ENCODE measurements at places on chromosomes 1 and 21.

DNA sequence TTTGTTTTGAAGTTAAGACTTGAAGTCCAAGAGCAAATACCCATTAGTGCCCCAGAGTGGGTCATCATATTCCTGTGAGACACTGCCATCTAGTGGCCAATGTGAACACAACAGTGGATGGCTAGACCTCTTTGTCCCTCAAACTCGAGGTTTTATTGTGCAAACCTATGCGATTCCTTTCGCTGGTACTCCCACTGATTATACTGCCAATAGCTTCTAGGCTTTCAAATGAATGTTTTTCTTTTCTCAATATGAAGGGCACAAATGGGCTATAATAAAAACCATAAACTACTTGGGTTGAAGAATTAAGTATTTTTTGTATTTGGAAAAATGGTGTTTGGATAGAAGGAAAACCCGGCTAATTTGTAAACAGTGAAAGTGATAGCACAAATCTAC is 100.4 kb upstream of the ZNF281 start:
- no peak overlapping the region for H3K27ac ChIP-seq
- DNase-seq = no peak
- H3K36me3 ChIP-seq = no peaks in the 10 kb centered on the region

- peaks cover 39% of the 10 kb centered on the region for H3K27me3 ChIP-seq
- no peak for DNase-seq
- H3K36me3 ChIP-seq = peaks cover 11% of the 10 kb centered on the region
- H3K4me1 ChIP-seq = peaks cover 8% of the 10 kb centered on the region
Observed at GRCh38 chr1:153364766-153365666, 7.4 kb downstream of the S100A9 start.

DNA sequence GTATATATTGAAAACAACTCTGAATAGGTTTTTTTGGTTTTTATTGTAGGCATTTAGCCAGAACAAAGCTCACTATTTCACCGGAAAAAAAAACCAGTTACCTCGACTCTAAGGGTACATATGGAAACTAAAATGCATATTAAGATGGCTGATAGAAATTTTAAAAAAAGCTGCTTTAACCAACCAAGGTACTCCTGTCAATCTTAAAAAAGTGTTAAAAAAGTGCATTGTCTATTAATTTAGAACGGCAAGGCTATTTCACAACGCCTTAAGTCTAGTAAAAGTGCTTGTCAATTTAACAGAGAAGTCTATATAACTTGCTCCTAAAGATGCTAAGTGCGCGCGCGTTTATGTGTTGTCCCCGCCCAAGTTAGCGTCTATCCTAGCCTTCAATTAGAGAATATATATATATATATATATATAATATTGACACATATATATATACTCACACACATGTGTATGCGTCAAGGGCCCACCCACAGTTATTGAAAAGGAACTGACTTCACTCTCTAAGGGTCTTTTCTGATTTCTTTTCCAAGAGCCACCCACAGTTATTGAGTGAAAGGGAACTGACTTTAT is 934 bp downstream of the ASPM start:
- peaks cover 20% of the 10 kb centered on the region for H3K4me1 ChIP-seq
- no peak overlapping the region for H3K27ac ChIP-seq
- H3K36me3 ChIP-seq = peaks cover 4% of the 10 kb centered on the region
- peak overlapping the region; percentile 99 for H3K4me3 ChIP-seq

DNA sequence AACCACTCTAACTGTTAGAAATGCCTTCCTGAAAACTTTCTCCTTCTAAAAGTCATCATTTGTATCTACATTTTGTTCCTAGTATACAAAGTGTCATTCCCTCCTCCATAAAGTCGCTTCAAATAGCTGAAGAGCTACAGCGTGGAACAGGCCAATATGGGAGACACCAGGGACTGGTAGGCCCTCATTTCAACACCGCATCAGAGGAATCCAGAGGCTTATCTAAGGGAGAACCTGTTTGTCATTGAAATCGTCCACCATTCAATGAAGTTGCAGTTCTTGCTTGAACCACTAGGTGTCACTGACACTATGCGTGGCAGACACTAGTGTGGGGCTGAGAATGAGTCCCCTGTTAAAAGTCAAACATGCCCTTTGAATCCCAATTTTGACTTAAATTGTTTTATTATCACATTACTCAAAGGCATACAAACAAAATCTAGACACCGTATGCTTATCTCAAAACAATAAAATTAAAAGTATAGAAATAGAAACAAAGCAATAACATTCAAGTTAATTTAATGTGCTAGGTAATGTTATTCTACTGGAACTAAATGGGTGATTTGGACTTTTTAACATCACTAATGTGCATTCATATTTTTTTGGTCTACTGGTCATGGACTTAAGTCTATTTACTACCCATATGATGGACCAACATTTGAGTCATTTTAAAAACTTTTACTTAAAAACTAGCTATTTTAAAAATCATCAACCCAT is 182.3 kb downstream of the FCRL5 start:
- no peak for DNase-seq
- H3K4me1 ChIP-seq = peaks cover 3% of the 10 kb centered on the region
- H3K4me3 ChIP-seq = no peak overlapping the region
- peaks cover 54% of the 10 kb centered on the region for H3K27me3 ChIP-seq
- H3K27ac ChIP-seq = no peak overlapping the region

GRCh38 chr21:45575993-45576837 is 34.0 kb upstream of the SLC19A1 start:
- no peak for DNase-seq
- H3K4me1 ChIP-seq = no peaks in the 10 kb centered on the region
- no peak overlapping the region for H3K27ac ChIP-seq

All from T-helper 17 cell (primary cell).